ENCODE measurements at places on chromosomes 13 and 19.

DNA sequence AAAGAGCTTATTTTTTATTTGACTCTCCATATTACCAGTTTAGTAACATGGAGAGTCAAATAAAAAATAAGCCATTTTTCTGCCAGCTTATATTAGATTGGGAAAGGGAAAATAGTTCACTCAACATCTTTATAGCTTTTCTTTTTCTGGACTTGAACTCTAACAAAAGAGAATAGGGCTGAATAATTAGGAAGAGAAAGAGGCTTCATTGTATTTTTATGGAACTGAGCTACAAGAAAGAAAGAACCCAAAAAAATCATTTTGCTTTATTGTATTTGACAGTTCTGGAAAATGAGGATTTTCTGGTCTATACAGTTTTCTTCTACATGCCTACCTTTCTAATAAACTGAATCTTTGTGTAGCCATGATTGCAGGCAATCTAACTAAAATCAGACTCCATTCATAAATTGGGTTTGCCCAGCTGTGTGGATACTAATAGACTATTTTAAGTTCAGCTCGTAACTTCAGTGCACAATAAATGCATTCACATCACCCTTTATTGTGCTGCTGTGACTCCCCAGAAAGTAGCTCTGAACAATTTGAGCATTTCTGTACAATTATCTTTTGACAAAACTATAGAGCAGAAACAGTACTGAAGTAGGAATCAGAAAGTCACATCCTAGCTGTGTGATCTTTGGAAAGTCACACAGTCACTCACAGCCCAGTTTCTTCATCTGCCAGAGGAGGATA is 115.3 kb downstream of the STOML3 start:
- DNase-seq: no peak

DNA sequence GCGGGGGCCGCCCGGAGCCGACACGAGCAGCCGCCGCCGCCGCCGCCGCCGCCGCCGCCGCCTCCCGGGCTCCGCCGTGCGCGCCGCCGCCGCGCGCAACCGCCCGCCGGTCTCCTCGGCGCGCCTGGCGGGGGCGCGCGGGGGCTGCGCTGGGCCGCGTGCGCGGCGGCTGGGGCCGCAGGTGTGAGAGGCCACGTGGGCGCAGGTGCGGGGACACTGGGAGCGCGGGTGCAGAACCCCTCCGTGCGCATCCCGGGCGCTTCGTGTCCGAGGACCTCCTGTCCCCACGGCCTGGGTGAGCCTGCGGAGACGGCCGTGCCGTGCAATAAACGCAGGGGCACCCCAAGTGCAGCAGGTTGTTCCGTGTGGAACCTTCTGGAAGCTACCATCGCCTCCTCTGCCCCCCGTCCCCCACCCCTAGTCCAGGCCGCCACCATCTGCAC is at the start of gene LINGO3:
Gene LINGO3, minus strand, starts transcription at position 41 of the 443 bp plus-strand sequence. CDS start 16,378 bp downstream, outside the sequence.
- no peak for DNase-seq

DNA sequence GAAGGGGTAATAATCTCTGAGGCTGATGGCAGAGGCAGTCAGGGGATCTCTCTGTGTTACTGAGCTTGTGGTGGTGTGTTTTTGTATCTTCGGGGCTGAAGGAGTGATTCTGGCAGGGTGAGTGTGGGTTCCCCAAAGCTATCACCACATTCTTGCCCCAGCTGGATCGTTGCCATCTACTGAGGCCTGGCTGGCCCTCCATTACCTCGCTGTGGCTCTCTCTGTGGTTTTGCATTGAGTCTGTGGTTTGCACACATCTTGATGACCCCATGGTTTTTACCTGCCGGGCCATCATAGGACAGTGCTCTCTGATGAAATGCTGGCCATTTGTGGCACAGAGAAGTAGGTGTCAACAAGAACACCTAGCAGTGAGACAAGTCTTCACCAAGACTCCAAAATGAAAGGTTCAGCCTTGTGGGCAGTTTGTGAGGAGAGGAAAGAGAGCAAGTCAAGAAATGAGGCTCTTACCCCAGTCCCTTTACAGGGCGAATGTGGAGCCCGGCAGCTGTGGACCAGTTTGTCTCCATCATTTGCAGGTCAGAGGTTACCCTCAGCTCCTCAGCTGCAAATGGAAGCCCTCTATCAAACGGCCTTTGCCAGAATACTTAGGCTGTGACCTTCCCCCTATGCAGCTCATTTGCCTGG is 69.0 kb upstream of the NPAS1 start:
- no peak for DNase-seq

DNA sequence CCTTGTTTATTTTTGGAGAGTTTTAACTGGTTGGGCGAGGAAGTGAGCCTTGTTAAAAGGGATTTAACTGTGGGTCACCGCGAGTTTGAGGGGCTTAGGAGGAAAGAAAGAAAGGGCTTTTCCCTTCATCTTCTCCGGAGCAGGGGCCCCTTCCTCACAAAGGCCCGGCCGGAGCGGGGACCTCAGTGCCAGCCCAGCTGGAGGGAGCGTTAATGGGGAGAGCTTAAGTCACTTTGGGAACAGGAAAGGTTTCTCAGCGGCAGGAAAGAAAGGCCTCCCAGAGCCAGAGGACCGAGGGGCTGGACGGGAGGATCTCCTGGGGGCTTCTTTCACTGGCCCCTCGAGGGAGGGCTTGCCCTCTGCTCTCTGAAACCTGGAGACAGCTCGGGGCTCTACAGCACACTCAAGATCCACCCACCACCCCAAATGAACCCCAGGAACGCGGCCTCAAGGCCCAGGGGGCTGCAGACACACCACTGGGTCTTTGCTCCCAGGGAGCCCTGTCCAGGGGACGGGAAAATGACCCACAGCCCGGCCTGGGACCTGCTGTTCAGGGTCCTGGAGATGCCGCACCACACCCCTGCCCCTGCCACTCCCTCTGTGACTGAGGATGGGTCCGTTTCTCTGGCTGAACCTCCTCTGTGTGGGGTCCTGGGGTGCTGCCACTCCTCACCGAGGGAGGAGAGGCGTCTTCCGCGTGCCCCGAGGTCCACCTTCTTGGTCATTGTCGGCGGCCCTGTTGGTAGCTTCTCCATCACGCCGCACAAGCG is 128.3 kb downstream of the URI1 start:
- no peak for DNase-seq

- no peak for DNase-seq
These were observed 8.5 kb upstream of the SOX1 start for GRCh38 chr13:112058519-112058873.

DNA sequence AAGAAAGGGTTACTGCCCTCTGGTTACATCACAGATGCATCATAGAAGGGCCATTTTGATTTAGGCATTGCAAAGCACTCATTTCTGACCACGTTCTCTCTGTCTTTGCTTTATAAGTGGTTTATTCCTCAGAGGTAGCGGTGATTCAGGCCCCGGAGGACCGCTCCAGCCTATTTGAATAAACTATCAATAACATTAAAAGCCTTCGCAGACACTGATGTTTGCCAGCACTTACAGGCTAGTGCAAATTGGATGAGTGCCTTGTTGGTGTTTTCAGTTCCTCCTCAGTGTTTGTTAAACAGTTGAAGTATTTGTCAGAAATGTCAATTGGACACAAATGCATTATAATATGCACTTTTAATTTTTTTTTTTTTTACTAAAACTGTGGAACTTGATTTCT is 120.2 kb downstream of the RXFP2 start:
- DNase-seq: no peak

GRCh38 chr13:49240017-49240416 is 7.7 kb upstream of the CDADC1 start:
- peak; percentile 60 for DNase-seq

- DNase-seq: no peak
These were observed 1.8 kb upstream of the NOVA2 start for GRCh38 chr19:45975306-45976070.

DNA sequence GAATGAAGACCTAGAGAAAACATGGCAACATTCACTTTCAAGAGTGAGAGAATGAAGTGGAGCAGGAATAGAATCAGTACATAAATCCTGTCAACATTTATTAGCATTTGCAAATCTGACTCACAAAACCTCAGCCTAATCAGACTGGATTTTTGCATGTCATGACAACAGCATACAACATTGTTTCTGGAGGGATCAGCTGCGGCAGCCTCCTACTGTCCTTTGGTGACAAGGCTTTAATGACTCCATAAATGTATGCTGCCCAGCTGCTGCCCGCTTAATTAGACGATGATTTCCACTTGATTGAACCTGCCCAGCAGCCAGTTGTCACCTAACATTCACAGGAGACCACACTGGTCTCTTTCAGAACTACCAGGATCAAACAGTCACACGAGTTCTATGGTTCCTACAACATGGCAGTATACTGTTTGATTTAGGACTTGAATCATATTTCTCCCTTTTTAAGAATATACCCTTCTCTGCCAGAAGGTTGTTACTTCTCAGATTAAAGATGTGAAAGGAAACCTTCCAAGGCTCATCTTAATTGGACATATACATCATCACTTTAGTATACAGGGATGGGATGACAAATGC is 9.3 kb downstream of the EBPL start:
- peak; percentile 80 for DNase-seq

DNA sequence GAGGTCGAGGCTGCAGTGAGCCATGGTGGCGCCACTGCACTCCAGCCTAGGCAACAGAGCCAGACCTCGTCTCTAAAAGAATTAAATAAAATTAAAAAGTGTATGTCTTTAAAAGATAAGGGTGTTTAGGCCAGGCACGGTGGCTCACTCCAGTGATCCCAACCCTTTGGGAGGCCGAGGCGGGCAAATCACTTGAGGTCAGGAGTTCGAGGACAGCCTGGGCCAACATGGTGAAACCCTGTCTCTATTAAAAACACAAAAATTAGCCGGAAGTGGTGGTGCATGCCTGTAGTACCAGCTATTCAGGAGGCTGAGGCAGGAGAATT is 7.5 kb upstream of the SDHAF1 start:
- no peak for DNase-seq

DNA sequence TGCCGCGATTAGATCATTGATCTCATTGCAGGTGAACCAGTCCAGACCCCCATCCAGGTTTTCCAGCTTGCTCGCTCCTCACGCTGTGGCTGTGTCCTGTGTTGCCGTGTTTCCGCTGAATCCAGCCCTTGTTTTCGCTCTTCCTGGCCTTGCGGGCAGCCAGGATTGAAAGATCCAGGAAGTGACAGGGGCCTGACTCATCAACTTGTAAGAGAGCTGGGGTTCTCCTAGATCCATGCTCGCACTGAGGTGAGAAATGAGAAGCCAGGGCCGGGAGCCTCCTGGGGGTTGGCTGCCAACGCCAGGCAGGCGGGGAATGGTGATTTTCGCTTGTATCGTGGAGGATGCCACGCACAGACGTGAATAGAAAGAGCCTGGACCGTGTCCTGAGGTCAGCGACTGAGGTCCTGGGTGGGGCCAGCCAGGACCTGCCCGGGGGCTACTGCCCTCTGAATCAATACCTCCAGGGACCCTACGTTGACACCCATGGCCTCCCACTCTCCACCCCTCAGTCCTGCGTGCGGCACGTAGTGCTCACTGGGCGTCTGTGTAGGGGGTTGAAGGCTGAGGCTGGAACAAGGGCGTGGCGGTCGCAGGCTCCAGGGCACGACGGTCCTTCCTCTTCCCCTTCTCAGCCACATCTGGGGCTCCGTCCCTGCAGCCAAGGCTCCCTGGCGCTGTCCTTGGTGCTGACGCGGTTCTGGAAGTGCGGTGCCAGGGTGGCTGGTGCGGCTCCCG is 7.3 kb upstream of the PTPRH start:
- peak; percentile 100 for DNase-seq

DNA sequence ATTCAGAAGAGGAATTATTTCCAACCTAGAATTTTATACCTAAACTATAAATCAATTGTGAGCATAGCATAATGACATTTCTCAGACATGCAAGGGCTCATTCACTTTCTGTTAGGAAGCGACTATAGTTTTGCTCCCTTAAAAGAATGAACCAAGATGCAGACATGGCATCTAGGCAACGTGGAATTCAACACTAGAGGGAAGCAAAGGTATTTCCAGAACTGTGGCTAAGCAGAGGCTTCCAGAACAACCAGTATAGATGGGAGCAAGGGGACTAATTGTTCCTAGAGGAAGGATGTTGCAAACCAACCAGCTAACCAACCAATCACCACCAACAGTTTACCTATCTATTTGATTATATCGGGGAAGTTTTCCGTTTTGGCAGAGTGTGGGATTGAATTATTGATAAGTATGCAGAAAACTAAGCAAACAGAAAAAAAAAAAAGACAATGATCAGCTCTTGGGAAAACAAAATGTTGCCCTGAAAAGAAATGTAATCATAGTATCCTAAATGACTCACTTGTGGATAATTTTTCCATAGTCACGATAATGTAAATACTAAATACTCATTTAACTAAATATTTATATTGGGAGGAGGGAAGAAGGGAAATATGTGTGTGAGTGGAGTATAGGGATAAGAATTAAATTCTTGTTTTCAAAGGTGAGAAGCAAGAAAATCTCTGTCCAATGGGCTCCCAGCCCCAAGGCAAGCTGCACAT is 21.1 kb downstream of the ARL11 start:
- peak; percentile 45 for DNase-seq

DNA sequence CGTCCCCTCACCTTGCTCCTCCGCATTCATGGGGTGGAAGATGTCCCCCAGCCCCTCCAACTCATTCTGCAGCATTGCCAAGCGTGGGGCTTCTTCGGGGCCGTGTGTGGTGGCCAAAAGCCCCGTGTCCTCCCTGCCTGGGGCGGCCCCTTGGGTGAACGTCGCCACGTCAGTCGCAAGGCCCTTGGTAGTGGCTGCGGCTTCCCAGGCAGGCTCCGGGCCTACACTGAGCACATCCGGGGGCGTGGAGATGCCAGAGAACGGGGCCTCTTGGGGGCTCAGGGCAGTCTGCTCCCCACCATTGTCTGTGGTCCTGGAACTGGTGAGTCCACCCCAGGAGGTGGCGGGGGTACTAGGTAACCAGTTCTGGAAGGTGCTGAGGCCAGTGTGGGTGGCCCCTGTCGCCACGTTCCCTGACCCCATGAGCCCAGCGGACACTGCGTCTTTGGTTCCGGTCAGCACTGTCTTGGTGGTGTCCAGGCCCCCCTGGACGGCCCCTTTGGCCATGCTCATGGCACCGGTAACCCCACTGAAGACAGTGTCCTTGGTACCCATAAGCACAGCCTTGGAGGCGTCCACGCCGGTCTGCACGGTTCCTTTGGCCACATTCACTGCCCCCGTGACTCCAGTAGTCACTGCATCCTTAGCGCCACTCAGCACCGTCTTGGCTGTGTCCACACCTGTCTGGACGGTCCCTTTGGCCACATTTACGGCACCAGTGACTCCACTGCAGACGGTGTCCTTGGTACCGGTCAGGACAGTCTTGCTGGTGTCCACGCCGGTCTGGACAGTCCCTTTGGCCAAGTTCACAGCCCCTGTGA is 7.6 kb downstream of the PLIN4 start:
- no peak for DNase-seq

DNA sequence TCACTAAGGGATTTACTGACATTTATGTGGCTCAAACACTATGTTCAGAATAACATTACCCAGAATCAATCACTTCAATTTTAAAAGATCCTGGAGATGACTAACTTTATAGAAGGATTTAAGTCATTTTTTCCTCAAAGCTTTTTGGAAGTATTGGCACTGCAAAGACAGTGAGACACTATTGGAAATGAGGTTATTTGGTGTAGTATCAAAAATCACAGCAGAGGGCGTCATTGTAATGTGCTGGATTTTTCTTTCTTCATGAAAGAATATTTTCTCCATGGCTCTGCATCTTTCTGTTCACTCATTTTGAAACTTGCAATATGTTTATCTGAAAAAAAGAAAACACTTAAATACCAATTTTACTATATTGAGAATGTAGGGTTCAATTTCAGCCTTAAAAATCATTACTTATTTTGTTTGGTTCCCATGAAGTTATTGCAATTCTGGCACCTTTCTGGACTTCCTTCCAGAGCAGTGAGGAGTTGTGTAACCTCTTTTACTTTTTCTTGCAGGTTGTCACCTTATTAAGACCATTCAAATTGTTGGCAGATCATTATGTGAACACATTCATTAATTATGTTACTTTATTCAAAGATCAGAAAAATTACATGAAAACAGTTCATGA is 3.7 kb upstream of the CSNK1A1L start:
- DNase-seq: peak; percentile 53

- DNase-seq: no peak
These were observed at the start of gene HPN for GRCh38 chr19:35041548-35042055. HPN (plus strand) TSS chr19:35041721; CDS start chr19:35042507, 786 bp downstream.
